ENCODE measurements at places on chromosomes 4 and X.

GRCh38 chr4:67134616-67135015 lies 410.7 kb downstream of the CENPC start:
- DNase-seq, result no peak

- DNase-seq, result no peak
Measured at GRCh38 chr4:140808256-140808655, 52.1 kb upstream of the TBC1D9 start.

GRCh38 chr4:138090150-138090917 lies 151.8 kb downstream of the SLC7A11 start:
- peak; percentile 72 for DNase-seq

DNA sequence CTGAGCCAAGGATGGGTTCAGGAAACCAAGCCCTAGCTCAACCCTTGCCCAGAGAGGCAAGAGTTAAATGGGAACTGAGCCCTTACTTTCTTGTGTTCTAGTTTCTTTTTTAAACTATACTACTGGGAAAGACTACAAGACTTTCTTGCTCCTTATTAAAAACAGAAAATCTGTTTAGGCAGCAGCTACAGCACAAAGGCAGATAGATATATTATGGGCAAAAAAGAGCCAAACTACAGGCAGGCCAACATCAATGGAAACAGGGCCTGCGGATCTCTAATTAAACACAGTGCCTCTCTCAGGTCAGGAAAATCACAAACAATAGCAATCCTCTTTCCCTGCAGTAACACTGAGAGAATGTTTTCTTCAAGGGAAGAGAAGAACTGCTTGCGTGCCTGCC lies 226.0 kb downstream of the LDB2 start:
- no peak for DNase-seq

GRCh38 chr4:119597377-119597776 lies 31.2 kb downstream of the PDE5A start:
- DNase-seq, result no peak

DNA sequence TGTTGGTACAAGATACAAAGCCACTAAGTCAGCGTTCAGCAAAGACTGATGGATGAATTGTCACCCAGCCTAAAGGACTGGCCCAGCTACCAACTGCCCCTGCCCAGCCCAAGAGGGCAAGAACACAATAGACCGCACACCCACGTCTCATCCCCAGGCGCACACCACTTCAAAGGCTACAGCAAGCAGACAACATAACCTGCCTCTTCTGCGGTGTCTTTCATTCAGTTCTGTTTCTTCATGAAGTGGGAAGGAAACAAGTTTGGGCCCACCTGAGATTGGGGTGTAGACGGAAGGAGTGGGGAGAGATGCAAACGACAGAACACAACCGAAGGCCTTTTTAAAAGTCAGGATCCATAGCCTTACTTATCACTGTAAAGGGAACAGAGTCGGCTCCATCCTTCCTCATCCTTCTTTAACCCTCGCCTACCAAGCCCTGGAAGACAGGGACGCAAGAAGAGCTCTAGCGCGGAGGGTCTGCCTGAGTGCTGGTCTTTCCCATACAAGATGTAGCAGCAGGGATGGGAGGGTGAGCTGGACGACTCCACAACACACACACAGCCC lies 691 bp downstream of the SCARB2 start:
- DNase-seq, result peak; percentile 37

GRCh38 chr4:145132511-145133098 lies 34.5 kb downstream of the ABCE1 start:
- DNase-seq, result peak; percentile 28

DNA sequence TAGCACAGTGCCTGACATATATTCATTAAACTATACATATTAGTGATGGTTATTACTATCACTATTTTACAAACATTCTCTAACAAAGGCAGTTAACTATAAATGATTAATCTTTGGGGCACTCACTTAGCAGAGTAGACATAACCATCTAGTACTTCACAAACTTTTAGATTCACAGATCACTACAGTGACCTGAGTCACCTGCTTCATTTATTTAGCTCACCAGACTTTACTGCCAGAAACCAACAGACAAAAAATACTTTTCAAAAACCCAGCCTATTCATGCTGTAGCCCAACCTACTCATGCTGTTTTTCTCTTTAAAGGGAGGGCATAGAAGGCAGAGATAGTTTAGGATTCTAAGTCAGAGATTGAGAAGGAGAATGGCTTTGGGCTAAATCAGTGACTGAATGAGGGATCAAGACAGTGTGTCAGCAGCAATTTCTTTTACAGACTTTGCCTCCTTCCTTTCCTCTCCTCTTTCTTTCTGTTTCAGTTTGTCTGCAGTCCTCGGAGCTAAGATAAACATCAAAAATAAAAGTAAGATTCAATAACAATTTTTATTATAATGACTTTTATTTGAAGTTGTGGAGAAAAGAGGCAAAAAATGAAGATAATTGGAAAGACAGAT lies 34.7 kb upstream of the PDE5A start:
- DNase-seq, result no peak

GRCh38 chr4:13244444-13244843 lies 239.7 kb downstream of the RAB28 start:
- no peak for DNase-seq

GRCh38 chrX:153459986-153460385 lies 10.4 kb downstream of the HAUS7 start:
- no peak for DNase-seq

- no peak for DNase-seq
Measured at GRCh38 chrX:138777230-138777629, 65.7 kb upstream of the FGF13 start.

GRCh38 chr4:40205259-40206198 lies 8.7 kb downstream of the RHOH start:
- peak; percentile 94 for DNase-seq

- DNase-seq, result no peak
Measured at GRCh38 chrX:11678158-11678557, 12.4 kb upstream of the ARHGAP6 start.

DNA sequence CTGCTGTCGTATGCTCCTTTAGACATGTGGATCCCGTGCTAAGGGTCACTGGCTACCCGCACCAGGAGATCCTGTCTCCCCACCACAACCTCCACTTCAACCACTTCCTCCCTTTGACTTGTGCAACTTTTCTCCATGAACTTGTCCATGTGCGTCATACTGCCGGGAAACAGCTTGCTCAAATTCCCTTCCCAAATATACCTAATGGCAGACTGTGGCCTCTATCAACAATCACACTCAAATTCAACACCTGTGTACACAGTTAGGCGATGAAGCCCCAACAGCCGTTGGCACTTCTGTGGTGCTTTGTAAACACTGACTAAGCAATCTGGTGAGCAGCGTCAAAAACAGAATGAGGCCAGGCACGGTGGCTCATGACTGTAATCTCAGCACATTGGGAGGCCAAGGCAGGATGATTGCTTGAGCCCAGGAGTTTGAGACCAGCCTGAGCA lies 49.5 kb downstream of the CD99L2 start:
- peak; percentile 54 for DNase-seq

- no peak for DNase-seq
Measured at GRCh38 chr4:78386679-78387078, 164.9 kb upstream of the ANXA3 start.

GRCh38 chrX:39856472-39857121 lies 241.2 kb downstream of the BCOR start:
- no peak for DNase-seq

GRCh38 chr4:77347351-77347966 lies 190.5 kb downstream of the CCNG2 start:
- DNase-seq, result no peak

GRCh38 chr4:7139167-7139982 lies 53.0 kb upstream of the SORCS2 start:
- DNase-seq, result no peak

DNA sequence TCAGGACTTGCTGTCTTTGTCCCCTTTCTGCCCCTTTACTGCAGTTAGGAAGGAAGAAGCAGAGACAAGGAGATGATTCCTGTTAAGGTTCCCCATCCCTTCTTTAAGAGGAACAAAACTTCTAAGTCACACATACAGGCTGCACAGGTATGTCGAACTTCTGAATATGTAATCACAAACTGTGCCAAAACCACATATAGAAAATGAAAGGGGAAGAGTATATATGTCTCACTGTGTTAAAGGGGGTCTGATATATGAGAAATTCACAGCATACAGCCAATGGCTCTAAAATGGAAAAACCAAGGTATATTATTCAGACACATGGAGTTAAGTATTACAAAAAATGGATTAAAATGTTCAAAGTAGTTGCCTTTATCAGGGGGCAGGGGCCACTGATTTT lies 11.7 kb downstream of the CFAP97 start:
- DNase-seq, result no peak

- no peak for DNase-seq
Measured at GRCh38 chrX:48541140-48541814, 1.8 kb downstream of the TBC1D25 start.

DNA sequence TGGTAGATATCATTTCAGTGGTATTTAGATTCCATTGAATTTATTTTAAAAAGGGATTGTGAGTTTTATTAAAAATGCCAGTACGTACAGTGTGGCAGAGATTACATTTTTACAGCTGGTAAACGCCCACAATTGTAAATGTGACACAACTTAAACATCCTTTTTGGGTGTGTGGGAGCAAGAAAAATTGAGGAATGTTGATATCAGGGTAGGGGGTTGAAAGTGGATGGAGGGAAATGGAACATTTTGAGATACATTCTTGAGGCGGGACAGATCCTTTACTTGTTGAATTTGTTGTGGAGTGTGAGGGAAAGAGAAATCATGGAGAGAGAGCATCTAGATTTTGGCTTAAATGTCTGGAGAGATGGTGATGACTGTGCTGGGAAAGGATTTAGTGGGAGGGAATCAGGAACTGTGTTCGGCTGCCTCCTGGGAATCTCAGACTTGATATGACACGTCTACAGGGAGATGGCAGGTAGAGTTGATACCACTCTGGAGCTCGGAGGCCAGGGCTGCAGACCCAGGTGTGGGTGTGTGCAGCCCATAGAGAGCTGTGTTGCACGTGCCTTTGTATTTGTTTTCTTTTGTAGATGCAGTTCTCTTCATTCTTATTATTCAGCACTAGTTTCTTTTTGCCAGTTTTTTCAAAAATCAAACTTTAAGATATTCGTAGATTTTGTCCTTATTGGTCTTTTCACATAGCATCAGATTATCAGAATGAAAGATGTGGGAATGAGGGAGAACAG lies 10.8 kb downstream of the TMEM131L start:
- no peak for DNase-seq

- no peak for DNase-seq
Measured at GRCh38 chr4:34010751-34011519, 2233.4 kb downstream of the ARAP2 start.

DNA sequence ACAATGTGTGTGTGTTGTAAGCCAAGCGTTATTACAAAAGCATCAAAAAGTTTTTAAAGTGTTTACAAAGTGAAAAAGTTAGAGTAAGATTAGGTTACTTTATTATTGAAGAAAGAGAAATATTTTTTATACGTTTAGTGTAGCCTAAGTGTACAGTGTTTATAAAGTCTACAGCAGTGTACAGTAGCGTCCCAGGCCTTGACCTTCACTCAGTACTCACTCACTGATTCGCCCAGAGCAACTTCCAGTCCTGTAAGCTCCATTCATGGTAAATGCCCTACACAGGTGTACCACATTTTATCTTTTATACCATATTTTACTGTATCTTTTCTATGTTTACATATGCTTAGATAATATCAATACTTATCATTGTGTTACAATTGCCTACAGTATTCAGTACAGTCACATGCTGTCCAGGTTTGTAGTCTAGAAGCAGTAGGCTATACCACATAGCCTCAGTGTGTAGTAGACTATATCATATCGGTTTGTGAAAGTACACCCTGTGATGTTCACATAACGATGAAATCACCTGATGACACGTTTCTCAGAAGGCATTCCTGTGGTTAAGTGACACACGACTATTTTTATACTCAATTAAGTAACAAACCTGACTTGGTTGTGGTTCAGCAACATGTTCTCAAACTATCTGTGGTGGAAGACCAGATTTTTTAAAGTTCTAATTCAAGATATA lies 152.0 kb upstream of the EDNRA start:
- DNase-seq, result no peak

DNA sequence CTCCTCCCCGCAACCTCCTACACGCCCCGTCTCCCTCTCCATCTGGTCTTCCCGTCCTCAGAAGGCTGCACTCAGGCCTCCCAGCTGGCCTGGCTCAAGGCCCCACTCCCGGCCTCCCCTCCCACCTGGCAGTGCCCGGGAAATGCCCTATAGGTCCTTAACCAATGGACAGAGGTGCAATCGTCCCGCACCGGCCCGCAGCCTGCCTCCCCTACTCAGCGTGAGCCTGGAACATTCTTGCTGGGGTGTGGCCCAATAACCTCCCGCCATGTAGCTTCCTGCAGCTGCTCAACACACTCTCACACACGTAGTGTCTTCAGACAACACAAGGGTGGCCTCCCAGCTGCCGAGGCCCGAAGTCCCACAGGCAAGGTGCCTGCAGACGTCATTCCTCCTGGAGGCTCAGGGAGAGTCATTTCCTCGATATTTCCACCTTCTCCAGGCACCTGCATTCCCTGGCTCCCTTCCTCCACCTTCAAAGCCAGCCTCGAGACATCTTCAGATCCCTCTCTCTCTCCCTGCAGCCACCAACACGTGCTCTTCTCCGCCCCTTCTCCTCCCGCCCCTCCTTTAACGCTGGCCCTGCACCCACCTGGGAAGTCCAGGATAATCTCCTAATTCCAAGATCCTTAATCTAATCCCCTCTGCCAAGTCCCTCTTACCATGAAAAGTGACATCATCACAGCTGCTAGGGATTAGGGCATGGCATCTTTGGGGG lies 56.2 kb downstream of the ADRA2C start:
- no peak for DNase-seq

GRCh38 chr4:174582463-174582862 lies 60.2 kb upstream of the HPGD start:
- no peak for DNase-seq

DNA sequence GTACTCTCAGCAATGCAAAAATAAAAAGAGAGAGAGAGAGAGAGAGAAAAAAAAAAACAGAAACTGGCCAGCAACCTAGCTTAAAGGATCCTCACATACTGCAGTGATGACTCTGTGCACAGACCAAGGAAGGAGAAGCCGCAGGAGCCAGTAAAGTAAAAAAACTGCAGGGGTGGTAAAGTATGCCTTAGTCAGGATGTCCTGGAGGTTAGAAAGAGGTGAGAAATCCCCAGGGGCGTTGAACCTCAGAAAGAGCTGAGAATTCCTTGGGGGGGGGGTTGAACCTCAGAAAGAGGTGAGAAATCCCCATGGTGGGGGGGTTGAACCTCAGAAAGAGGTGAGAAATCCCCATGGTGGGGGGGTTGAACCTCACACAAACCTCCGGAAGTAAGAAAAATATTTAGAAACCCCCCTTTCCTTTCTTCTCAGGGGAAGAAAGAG lies 48.0 kb downstream of the MAGEA9 start:
- no peak for DNase-seq

GRCh38 chr4:150381609-150382008 lies 200.3 kb upstream of the MAB21L2 start:
- DNase-seq, result no peak

DNA sequence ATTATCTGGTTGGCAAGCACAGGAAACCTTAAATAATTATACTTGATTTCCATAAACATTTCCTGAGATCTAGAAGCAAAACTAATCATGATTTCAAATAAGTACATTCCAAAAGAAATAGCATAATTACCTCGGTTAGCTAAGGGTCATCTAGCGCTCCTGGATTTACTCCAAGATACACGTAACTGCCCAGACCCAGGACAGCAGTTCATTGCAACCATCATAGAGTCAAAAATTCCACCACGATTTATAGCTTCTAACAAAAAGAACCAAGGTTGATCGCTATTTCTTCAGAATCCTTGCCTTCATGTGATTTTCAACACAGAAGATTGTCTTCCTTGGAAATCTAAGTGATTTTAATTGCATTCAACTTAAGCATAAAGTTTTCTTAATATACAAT lies 1235.5 kb upstream of the TENM3 start:
- DNase-seq, result no peak
